ENCODE measurements at places on chromosomes 5 and 9.

- no peaks in the 10 kb centered on the region for H3K27me3 ChIP-seq
- peaks cover 6% of the 10 kb centered on the region for H3K4me1 ChIP-seq
- no peak for DNase-seq
These were observed 227.4 kb downstream of the NR3C1 start for GRCh38 chr5:143176048-143176447.

- H3K4me1 ChIP-seq, result no peaks in the 10 kb centered on the region
- no peak overlapping the region for H3K27ac ChIP-seq
- H3K4me3 ChIP-seq, result no peak overlapping the region
- no peak for DNase-seq
These were observed 99.2 kb downstream of the PRKACG start for GRCh38 chr9:68914751-68915150.

GRCh38 chr9:18106006-18106560 lies 367.9 kb upstream of the ADAMTSL1 start:
- no peak for DNase-seq
- H3K4me1 ChIP-seq, result peaks cover 20% of the 10 kb centered on the region
- H3K27me3 ChIP-seq, result no peaks in the 10 kb centered on the region
- no peaks in the 10 kb centered on the region for H3K36me3 ChIP-seq
- no peak overlapping the region for H3K4me3 ChIP-seq
- no peak overlapping the region for H3K27ac ChIP-seq

DNA sequence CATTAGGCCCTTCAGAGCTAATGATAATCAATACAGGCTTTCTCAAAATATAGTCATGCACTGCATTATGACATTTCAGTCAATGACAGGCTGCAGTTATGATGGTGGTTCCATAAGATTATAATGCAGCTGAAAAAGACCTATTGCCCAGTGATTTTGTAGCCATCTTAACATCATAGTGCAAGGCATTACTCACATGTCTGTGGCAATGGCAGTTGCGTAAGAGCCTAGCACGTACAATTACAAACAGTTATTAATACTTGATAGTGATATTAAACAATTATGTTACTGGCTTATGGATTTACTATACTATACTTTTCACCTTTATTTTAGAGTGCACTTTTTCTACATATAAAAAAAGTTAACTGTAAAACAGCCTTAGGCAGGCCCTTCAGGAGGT lies 214.8 kb downstream of the ISL1 start:
- no peaks in the 10 kb centered on the region for H3K27me3 ChIP-seq
- DNase-seq, result no peak
- H3K27ac ChIP-seq, result no peak overlapping the region
- H3K4me3 ChIP-seq, result no peak overlapping the region

DNA sequence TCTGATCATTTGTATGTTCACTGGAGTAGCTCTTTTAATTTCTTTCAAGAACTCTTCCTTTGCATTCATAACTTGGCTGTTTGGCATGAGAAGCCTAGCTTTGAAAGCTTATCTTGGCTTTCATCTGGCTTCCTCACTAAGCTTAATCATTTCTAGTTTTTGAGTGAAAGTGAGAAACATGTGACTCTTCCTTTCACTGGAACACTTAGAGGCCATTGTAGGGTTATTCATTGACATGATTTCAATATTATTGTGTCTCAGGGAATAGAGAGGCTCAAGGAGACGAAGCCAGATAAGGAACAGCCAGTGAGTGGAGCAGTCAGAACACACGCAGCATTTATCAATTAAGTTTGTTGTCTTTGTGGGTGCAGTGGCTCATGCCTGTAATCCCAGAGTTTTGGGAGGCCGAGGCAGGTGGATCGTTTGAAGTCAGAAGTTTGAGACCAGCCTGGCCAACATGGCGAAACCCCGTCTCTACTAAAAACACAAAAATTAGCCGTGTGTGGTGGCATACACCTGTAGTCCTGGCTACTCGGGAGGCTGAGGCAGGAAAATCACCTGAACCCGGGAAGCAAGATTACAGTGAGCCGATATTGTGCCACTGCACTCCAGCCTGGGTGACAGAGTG lies 98.3 kb downstream of the UGCG start:
- H3K4me1 ChIP-seq, result no peaks in the 10 kb centered on the region
- no peaks in the 10 kb centered on the region for H3K36me3 ChIP-seq
- no peak overlapping the region for H3K27ac ChIP-seq
- H3K4me3 ChIP-seq, result no peak overlapping the region
- no peaks in the 10 kb centered on the region for H3K27me3 ChIP-seq

- no peak overlapping the region for H3K27ac ChIP-seq
- no peak for DNase-seq
- H3K36me3 ChIP-seq, result no peaks in the 10 kb centered on the region
- H3K4me3 ChIP-seq, result no peak overlapping the region
- H3K27me3 ChIP-seq, result peaks cover 2% of the 10 kb centered on the region
These were observed 56.7 kb downstream of the TSSK1B start for GRCh38 chr5:113378081-113378480.

DNA sequence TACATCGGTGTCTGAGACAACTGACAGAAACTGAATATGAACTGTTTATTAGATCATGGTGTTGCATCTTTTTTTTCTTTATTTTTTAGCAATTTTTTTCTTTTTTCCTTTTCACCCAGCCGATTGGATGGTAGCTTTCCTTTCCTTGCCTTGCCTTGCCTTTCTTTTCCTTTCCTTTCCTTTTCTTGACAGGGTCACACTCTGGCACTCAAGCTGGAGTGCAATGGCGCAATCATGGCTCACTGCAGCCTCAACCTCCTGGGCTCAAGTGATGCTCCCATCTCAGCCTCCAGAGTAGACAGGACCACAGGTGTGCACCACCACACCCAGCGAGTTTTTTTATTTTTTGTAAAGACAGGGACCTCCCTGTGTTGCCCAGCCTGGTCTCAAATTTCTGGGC lies 2.8 kb downstream of the PDE6A start:
- no peak overlapping the region for H3K4me3 ChIP-seq
- no peak overlapping the region for H3K27ac ChIP-seq
- no peaks in the 10 kb centered on the region for H3K36me3 ChIP-seq
- peaks cover 49% of the 10 kb centered on the region for H3K4me1 ChIP-seq
- peaks cover 4% of the 10 kb centered on the region for H3K27me3 ChIP-seq
- DNase-seq, result no peak

DNA sequence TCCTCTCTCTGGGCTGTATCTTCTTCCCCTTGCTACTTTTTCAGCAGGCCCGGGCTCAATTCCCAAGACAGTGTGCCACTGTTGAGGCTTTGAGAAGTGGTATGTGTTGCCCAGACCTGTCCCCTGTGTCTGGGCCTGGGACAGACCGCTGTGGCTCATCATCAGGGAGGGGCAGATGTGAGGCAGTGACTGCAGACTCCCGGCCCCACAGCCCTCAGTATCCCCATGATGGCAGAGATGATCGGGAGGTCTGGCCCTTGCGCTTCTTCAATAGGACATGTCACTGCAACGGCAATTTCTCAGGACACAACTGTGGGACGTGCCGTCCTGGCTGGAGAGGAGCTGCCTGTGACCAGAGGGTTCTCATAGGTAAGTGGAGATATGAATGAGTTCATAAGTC lies 828 bp downstream of the TYRP1 start:
- peaks cover 11% of the 10 kb centered on the region for H3K4me1 ChIP-seq
- H3K4me3 ChIP-seq, result no peak overlapping the region
- no peak for DNase-seq
- no peaks in the 10 kb centered on the region for H3K27me3 ChIP-seq
- H3K36me3 ChIP-seq, result no peaks in the 10 kb centered on the region
